RCC 7860 (cell line): ENCODE measurements at places on chromosomes 7 and 10.

GRCh38 chr7:45196374-45196773 is 38.8 kb downstream of the RAMP3 start:
- no peak for DNase-seq

DNA sequence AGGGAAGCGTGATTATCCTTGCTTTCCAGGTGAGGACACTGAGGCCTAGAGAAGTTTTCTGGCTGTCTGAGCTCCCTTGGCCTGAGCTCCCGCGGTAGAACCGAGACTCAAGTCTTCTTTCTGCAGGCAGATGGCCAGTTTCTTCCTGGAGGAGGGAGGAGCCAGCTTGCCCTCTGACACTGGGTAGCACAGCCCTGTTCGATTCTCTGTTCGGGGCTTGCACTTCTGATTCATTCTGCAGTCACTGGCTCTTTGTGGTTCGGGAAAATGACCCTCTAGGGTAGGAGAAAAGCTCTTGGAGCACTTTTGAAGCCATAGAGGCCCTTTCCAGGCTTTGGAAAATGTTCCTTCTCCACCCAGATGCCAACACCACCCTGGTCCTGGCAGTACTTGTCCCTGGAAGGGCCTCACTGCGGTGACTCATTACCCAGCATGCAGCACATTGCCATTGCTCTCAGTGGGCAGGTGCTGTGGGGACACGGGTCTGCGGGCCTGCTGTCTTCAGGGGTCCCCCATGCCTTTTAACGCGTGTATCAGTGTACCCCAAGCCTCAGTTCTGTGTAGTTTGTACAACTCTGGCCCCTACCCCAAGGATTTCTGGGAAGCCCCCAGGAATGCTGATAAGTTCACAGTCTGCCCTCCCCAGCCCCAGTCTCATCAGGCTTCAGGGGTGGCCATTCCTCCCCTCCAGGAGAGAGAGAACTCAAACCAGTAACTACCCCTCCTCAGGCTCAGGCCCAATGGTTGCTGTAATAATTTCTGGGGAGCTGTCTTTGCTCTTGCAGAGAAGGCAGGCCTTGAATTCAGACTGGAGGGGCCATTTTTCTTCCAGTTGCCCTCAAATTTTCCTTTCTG is 11.9 kb downstream of the CHST3 start:
- peak; percentile 81 for DNase-seq

DNA sequence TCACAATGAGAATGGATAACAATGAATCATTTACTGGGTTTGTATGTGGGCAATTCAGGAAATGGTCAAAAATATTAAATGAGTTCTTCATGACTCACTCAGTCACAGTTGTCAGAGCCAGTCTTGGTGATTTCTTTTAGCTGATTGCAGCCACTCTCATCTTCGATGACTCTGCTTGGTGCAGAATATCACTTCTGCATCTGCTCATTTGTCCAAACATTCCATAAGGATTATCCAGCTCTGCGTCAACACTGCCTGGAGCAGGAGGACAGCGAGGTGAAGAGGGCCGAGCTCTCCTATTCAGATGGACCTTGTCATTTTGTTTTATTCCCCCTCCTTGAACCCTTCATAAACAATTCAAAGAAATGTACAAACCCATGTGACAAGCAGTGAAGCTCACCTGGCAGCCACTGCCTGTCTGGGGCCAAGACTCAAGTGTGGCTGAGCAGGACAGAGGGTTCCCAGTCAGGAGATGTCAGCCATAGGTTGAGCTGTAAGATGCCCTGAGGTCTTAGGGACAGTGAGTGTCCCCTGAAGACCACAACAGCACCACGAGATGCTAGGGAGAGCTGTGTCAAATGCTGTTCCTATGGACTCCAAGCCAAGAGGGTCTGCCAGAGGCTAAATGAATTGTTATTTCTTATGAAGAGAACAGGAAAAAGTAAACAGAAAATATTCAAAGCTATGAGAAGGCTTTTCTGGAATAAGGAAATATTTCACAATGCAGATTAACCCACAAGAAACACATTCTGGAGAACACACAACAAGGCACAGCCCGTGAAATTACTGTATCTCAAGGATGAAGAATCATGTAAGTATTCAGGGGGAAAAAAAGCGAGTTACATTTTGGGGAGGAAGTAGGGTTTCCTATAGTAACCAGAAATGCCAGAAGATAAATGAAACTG is 33.1 kb upstream of the EGFR start:
- peak; percentile 94 for DNase-seq

DNA sequence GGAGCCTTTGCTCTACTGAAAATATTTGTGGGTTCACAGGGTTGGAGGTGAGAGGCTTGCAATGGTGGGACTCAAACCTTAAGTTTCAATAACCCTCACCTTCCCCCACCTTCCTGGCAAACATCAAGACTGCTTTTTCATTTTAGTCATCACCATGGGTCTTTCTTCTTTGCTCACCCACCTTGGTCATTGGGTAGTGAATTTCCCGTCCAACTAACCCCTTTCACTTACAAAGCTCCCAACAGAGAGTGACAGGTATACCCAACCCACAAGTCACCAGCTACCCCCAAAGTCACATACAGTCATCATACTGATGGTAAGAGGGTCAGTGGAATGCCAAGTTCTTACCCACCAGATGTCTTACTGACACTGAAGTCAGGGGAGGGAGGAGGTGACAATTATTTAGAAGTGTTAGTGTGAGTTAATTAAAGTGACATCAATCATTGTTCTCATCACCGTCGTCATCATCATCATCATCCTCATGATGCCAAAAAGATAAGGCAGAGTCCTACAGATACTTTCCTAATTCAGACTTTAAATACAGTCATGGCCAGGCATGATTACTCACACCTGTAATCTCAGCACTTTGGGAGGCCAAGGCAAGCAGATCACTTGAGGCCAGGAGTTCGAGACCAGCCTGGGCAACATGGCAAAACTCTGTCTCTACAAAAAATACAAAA is 49.0 kb downstream of the PIK3AP1 start:
- DNase-seq, result no peak

GRCh38 chr10:62426086-62426485 is 51.9 kb downstream of the ZNF365 start:
- peak; percentile 94 for DNase-seq

- no peak for DNase-seq
These were observed 94.5 kb upstream of the MKLN1 start for GRCh38 chr7:131233193-131233592.

- no peak for DNase-seq
These were observed 232.6 kb downstream of the GALNT17 start for GRCh38 chr7:71364551-71364950.

DNA sequence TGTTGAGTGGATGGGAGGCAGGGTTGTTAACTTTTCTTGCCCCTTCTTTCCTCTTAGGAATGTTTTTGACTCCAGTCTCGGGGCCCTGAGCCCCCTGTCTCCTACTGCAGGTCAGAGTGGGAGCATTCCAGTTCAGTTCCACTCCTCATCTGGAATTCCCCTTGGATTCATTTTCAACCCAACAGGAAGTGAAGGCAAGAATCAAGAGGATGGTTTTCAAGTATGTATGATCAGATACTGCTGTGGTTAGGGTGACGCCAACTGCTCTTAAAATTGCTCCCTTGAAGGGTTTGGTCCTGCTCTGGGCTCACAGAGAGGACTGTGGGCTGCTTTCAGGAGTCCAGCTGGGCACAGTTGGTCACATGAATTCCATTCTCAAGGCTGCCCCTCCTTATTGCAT is 22.0 kb downstream of the VWA2 start:
- DNase-seq, result peak; percentile 81

DNA sequence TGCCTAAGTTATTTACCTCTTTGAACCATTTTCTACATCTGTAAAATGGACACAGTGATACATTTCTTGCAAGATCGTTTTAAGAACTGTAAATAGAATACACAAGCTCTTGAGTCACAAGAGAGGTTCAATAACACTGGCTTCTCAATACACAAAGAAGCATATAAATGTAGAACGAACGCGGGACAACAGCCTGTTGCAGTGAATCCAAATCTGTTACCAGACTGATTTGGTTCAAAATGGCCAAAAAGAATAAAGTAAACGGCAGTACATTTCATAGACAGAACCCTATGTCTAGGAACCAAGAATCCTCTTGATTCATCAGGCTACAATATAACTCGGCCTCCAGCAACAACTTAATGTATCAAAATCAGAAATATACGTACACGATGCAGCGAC is 701 bp downstream of the MTPAP start:
- DNase-seq, result no peak

DNA sequence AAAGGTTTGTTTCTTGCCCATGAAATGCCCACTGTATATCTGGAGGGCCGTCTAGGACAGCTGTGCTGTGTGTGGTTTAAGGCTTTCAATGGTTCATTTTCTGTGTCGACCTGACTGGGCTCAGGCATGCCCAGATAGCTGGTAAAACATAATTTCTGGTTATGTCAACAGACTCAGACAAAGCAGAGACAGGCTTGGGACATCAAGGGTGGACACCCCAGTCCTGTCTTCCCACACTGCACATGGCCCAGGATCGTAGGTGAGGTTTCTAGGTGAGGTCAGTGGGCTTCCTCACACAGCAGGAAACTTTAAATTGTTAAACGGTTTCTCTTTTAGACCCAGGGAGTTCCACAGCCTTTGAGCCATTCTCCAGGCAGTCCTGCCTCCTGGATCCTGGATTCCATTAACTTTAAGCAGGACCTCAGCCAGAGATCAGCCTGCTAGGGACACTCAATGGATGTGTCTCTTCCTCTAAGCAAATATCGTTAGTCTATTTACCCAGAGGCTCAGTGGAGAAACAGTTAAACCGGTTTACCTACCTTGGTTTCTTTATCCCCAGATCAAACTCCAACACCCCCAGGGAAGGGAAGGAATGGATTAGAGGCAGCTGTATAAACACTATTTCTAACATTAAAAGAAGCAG is 66.4 kb downstream of the ST8SIA6 start:
- DNase-seq, result no peak

DNA sequence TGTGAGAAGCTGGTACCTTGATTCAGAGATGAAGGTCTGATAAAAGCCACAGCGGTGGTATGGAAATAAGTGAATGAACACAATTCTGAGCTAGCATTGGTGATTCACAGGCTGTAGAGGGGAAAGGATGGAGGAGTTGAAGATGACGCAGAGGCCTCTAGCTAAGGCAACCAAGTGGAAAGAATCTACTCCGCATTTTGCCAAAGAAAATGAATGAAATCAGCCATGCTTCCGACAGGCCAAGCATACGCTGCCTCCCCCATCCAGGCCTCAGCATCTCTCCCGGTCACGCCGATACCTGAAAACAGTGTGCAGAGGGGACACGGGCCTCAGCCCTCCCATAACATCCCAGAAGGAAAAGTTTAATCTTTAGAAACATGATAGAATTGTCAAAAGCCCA is 124.3 kb upstream of the UNC5B start:
- DNase-seq, result peak; percentile 86

- DNase-seq, result peak; percentile 79
These were observed 61.9 kb downstream of the MKI67 start for GRCh38 chr10:128064108-128064969.

DNA sequence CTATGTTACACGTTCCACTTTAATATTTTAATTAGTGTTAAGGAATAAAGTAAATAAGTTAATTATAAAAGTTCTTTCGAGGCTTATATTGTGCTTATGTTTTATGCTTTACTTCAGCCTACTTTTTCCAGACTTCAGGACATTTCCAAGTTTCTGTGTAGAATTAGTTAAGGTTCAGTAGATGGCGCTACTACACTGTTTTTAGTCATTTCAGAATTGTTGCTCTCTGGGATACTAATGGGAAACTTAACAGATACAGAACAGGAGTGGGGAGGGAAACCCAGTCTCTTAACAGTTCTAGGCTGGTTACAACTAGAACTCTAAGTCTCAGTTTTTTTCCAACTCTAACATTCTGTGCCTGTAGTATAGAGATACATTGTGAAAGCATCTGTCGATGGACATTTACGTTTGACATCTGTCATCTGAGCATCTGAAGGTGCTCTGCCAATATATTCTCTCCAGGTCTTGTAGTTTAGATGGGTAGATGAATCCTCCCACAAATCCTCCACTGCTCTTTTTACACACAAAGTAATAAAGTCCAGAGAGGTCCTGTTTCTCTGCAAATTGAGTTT is 56.8 kb upstream of the FAM171A1 start:
- peak; percentile 35 for DNase-seq

GRCh38 chr10:101094121-101094879 is 32.5 kb downstream of the KAZALD1 start:
- DNase-seq, result no peak

- DNase-seq, result no peak
These were observed 79.3 kb downstream of the MKI67 start for GRCh38 chr10:128046953-128047290.

- DNase-seq, result no peak
These were observed 58.6 kb downstream of the COL13A1 start for GRCh38 chr10:69860271-69860670.

GRCh38 chr10:44237364-44238049 is 147.4 kb downstream of the CXCL12 start:
- no peak for DNase-seq

GRCh38 chr10:78435484-78436221 is 402.0 kb downstream of the RPS24 start:
- DNase-seq, result no peak

GRCh38 chr10:47225928-47226645 is 73.9 kb upstream of the GDF10 start:
- no peak for DNase-seq

DNA sequence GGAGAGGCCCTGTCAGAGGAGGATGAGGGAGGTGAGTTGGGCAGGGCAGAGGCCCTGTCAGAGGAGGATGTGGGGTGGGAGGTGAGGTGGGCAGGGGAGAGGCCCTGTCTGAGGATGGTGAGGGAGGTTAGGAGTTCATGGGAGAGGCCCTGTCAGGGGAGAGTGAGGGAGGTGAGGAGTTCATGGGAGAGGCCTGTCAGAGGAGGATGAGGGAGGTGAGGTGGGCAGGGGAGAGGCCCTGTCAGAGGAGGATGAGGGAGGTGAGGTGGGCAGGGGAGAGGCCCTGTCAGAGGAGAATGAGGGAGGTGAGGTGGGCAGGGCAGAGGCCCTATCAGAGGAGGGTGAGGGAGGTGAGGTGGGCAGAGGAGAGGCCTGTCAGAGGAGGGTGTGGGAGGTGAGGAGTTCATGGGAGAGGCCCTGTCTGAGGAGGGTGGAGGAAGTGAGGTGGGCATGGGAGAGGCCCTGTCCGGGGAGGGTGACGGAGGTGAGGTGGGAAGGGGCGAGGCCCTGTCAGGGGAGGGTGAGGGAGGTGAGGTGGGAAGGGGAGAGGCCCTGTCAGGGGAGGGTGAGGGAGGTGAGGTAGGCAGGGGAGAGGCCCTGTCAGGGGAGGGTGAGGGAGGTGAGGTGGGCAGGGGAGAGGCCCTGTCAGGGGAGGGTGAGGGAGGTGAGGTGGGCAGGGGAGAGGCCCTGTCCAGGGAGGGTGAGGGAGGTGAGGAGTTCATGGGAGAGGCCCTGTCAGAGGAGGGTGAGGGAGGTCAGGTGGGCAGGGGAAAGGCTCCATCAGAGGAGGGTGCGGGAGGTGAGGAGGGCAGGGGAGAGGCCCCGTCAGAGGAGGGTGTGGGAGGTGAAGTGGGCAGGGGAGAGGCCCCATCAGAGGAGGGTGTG is 73.7 kb downstream of the INPP5A start:
- DNase-seq, result no peak

- DNase-seq, result no peak
These were observed 67.7 kb downstream of the ZMIZ1 start for GRCh38 chr10:79136236-79137005.
